Right ventricle myocardium inferior (tissue), 1 donor: ENCODE measurements at places on chromosomes 2 and 18. TPM values are rescaled to one million over a fixed set of nuclear protein-coding genes. Genes with fewer than 3 reads are reported as not detected.

GRCh38 chr18:13649397-13650390 is 76.7 kb downstream of the FAM210A start:
- no peak for DNase-seq

DNA sequence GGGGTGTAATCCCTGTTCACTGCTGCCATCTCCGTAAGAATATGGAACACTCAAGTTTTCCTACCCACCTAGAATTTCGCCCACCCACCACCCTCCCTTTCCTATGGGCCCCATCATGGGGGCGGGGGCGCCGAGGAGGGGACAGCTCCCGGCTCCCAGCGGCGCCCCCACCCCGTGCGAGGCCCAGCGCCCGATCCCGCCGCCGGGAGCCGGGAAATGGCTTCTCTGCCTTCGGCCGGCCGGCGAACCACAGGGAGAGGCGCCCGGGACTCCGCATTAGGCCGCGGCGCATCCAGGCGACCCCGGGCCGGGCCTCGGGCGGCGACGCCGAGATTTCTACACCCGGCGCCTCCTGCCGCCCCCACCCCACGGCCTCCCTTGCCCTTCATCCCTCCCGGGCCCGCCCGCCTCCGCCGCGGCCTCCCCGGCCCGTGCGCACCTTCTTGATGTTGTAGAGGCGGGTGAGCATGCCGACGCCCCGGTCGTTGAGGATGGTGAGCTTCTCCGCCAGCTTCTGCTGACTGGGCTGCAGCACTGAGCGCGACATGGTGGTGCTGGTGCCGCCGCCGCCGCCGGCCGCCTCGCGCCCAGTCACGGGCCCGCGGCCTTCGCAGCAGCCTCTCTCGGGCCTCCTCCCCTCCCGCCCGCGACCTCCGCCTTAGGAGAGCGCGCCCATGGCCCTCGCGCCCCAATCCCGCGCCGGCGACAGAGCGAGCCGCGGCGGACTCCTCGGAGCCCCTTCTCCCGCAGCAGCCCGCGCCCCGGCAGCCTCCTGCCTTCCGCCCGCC is 510 bp downstream of the NCKAP1 start:
- DNase-seq = peak; percentile 76

GCG gene
- total RNA-seq = not detected

CHN1 gene
- 11.7 TPM for total RNA-seq

- no peak for DNase-seq
Measured at GRCh38 chr2:18684206-18685038, 95.1 kb upstream of the NT5C1B start.

DNA sequence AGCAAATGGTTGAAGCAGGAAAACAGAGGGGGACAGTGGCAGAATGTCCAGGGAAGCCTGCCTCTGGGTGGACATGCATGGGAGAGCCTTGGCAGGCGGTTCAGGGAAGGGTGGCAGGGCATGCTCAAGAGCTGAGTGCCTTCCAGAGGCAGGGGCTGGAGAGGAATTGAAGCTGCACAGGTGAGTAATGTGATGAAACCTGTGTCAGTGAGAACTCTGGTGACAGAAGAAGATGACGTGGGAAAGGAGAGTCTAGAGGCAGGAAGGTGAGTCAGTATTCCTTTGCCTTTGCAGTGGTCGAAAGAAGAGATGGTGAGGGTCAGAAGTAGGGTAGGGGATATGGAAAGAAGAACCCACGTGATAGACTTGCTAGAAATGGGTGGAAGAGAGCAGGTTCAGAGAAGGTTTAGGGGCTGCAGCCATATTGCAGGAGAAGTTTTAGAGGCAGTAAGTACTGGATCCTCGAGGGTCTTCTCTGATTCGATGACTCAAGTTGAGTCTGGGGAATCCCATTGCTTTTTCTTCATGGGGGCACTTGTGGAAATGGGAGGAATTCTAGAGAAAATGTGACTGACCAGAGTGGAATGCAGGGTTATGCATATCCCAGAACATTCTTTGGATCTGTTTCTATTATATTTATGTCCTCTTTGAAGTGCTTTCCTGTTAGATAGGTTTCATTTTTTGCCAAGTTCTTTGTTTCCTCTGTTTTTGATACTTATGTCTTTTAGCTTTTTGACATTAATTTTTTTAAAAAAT is 37.4 kb downstream of the TMEM87B start:
- no peak for DNase-seq

GRCh38 chr2:120272763-120273481 is 20.3 kb downstream of the RALB start:
- no peak for DNase-seq
